ENCODE measurements at places on chromosomes 12 and 14. TPM values are rescaled to one million over a fixed set of nuclear protein-coding genes. Genes with fewer than 3 reads are reported as not detected.

DNA sequence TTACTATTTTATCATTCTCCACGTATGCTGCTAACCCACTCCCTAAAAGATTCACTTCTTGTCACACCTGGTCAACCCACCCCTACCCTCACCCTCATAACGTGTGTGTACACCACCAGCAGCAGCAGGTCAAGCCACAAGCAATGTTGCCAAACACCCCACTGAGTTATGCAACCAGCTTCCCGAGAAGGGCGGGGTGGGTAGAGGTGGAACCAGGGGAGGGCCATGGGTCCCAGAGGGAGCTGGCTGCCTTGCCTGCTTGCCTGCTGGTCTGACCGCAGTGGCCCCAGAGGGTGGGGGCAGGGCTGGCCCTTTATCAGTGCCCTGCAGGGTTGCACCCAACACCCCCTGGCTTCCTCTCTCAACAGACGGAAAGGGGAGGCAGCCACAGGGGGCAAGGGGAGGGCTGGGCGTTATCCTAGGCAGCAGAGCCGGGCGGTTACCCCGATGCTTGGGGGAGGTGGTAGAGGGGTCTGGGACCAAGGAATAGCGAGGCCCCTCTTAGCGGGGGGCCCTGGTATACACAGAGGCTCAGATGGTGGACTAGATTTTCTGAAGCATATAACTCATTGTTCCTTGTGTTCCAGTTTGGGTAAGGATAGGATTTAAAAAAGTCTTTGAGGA lies 3.5 kb upstream of the NFE2 start:
- no peak for DNase-seq
- H3K27ac ChIP-seq = no peak overlapping the region
- H3K36me3 ChIP-seq = no peaks in the 10 kb centered on the region
- peaks cover 11% of the 10 kb centered on the region for H3K4me1 ChIP-seq
- H3K4me3 ChIP-seq = peak overlapping the region; percentile 7
- no peaks in the 10 kb centered on the region for H3K27me3 ChIP-seq

The NFE2 gene
- total RNA-seq = not detected

GRCh38 chr14:89342049-89342448 lies 75.0 kb downstream of the FOXN3 start:
- H3K4me3 ChIP-seq = no peak overlapping the region
- H3K27ac ChIP-seq = no peak overlapping the region
- no peak for DNase-seq

GRCh38 chr12:79769860-79770485 lies 79.2 kb upstream of the PAWR start:
- peaks cover under 1% of the 10 kb centered on the region for H3K4me1 ChIP-seq
- DNase-seq = no peak
- peaks cover 7% of the 10 kb centered on the region for H3K36me3 ChIP-seq
- no peaks in the 10 kb centered on the region for H3K27me3 ChIP-seq
- H3K27ac ChIP-seq = no peak overlapping the region
